ENCODE measurements at places on chromosomes 5 and 9. TPM values are rescaled to one million over a fixed set of nuclear protein-coding genes. Genes with fewer than 3 reads are reported as not detected.

The TCF7 gene
- total RNA-seq, result 15.3 TPM

The FBXL7 gene
- total RNA-seq, result 1.5 TPM

The DPM2 gene
- total RNA-seq, result 44.1 TPM

The LCN12 gene
- total RNA-seq, result 1.5 TPM

The SPINK7 gene
- total RNA-seq, result not detected

The CCDC112 gene
- total RNA-seq, result 8.2 TPM

The NOXA1 gene
- 0.78 TPM for total RNA-seq

The PCYOX1L gene
- total RNA-seq, result 2.7 TPM
